ENCODE measurements at places on chromosomes 5 and 9.

DNA sequence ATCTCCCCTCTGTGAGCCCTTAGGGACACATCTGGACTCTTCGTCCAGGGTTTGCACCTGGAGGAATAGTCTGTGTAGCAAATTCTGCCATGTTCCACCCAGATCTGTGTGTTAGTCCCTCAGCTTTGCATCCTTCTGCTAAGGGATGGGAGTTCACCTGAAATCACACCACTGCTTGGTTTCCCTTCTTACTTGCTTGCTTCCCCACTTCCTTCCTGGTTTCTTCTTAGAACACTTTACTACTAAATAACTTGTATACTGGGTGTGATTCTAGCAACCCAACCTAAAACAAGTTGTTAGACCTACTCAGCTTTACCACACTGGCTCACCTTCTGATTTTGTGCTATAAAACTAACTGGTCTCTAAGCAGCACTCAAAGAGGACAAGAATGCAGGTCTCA, 202.6 kb upstream of the MAP3K1 start:
- peak; percentile 53 for DNase-seq

DNA sequence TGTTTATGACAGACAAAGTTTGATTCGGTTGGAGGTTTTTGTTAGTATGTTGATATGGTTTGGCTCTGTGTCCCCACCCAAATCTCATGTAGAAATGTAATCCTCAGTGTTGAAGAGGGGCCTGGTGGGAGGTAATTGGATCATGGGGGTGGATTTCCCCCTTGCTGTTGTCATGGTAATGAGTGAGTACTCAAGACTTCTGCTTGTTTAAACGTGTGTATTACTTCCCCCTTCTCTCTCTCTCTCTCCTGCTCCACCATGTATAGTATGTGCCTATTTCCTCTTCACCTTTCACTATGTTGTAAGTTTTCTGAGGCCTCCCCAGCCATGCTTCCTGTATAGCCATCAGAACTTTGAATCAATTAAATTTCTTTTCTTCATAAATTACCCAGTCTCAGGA, 415.1 kb downstream of the HCN1 start:
- no peak for DNase-seq

GRCh38 chr5:148374690-148375360, 8.9 kb upstream of the FBXO38 start:
- DNase-seq: peak; percentile 52

DNA sequence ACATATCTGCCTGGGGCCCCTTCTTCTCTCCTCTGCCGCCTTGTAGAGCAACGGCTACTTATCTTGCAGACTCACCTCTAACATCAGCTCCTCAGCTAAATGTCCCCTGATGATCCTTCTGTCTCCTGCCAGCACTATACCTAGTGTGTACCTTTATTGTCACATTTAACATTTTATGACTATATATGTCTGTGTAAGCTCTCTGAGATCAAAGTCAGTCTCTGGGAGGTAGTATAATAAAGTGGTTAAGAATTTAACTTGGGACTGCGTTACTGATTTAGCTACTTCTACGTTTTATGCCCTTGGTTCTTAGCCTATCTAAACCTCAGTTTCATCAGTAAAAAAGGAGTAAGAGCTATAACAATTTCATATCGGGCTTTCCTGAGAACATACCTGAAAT, 2.2 kb downstream of the TMED7 start:
- DNase-seq: no peak

DNA sequence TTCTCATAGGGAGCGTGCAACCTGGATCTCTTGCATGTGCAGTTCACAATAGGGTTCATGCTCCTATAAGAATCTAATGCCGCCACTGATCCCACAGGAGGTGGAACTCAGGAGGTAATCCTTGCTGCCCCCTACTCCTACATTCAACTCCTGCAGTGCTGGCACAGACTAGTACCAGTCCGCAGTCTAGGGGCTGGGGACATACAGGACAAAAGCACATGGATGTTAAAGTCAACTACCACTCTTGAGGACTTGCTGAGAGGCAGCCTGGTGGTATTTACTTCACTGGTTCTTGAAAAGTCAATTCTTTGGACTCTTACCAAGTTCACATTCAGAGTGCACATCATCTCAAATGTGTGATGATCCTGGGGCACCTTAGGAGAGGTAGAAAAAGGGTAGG, 33.0 kb downstream of the MTMR12 start:
- no peak for DNase-seq

DNA sequence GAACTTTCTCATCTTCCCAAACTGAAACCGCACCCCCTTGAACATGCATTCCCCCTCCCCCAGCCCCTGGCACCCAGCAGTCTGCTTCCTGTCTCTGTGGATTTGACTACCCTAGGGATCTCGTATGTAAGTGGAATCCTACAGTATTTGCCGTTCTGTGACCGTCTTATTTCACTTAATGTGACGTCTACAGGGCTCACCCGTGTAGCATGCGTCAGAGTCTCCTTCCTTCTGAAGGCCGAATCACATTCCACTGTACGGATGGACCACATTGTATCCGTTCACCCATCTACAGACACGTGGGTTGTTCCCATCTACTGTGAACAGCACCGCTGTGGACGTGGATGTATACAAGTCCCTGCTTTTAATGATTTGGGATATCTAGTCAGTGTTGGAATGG, 4.5 kb downstream of the PRRX2 start:
- DNase-seq: no peak

DNA sequence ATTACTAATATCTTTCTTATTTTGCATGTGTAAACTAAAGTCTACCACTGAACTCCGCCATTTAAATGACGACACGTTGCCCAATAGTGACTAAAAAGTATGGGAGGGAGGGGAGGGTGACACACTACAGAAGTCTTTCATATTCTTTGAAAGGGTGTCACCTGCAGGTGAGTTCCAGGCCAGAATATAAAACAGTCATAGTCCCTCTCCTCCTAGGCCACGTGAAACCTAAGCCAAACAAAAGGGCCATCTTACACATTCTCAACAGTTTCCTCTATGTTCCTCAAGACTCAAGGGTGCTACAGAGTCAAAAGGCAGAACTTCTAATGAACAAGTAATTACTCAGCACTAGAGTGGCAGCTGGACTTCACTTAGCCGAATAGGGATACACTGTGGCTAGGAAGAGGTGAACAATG, 6.4 kb downstream of the CEMIP2 start:
- peak; percentile 35 for DNase-seq

GRCh38 chr5:168899673-168900072, 320.5 kb upstream of the PANK3 start:
- DNase-seq: no peak

DNA sequence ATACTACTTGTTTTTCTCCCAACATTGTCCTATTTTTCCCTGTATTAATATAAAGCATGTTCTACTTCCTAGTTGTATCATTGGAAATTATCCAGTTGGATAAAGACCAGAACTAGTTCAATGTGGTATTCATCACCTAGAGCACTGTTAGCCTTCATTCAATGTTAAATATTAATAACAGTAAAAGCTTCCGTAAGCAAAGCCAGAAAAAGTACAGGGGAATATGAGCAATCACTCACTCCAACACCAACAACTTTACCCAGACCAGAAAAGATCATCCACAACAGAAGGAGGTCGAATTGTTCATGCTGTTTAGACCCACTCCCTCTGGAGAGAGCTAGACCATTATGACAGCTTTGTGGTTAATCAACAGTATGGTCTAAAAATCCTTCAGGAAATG, 728.4 kb downstream of the MAT2B start:
- DNase-seq: no peak

DNA sequence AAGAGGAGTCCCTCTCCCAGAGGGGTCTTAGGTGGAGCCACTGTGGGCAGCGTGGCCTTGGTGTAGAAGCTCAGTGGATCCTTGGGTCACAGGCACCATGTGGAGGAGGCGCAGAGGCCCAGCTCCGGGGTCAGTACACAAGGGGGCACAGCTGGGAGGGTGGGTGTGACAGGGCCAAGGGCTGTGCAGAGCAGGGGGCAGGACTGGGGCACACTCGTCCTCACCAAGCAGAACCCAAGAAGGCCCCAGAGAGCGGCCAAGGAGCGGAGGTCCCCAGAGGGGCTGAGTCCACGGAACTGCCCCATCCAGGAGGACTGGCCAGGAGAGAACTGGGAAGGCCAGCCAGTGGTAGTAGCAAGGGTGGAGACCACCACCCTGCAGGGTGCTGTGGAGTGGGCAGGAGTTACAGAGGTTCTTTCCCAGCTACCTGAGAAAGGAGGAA, 2.5 kb upstream of the LPCAT1 start:
- DNase-seq: no peak

- peak; percentile 8 for DNase-seq
These were observed at the start of gene AFAP1L1 for GRCh38 chr5:149271716-149272563. AFAP1L1 (plus strand) TSS chr5:149271859; CDS start chr5:149271969, 110 bp downstream.

DNA sequence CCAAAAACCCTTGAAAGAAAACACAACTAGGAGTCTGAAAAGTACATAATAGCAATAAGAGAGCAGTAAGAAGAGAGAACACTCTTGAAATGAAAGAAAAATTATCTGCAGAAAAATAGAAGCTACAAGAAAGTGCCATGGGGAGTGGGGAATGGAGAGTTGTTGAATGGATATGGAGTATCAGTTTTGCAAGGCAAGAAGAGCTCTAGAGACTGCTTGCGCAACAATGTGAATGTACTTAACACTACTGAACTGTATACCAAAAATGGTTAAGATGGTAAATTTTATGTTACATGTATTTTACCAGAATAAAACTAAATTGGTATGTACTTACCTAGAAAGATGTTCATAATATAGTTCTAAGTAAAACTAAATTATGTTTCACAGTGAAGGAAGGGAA, 54.8 kb upstream of the RASGRF2 start:
- DNase-seq: no peak

- no peak for DNase-seq
These were observed 15.6 kb upstream of the TUT7 start for GRCh38 chr9:86369810-86370209.

DNA sequence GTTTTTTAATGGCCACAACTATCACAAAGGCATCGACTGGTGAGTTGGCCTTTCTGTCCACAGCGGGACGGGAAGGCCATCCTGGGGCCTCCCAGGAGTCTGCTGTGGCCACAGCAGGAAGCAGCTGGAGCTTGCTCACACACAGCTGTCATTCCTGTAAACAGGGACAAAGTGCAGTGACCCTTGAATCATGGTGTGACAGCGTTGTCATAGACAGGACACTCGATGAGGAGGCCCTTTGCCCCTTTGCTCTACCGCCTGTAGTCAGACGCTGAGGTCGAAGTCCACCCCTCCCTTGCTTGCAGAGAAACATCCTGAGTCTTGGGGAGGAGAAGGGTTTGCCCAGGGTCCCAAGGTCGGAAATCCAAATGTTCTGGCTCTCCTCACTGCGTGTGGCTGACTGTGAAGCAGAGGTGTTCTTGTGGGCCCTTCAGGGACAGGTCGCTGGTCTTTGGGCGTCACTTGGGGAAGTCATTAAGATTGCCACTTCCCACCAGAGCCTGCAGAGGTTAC, 35.1 kb downstream of the NDST1 start:
- DNase-seq: no peak

DNA sequence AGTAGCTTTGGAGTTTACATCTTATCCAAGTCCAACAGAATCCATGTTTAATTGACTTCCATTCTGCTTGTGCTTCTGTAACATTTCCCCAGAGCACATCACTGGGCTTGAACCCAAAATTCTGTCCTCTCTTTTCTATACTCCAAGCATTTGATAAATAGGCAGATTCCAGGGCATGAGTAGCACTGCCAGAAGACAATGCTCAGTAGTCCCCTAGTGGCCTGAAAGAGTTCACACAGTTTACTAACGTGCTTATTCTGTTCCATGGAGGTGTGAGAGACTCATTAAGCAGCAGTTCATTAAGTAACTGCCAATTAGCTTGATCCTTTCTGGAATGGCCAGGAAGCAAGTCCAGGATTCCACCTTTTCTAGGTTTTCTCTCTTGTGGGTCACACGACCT, 9.4 kb upstream of the GABRA6 start:
- DNase-seq: no peak

DNA sequence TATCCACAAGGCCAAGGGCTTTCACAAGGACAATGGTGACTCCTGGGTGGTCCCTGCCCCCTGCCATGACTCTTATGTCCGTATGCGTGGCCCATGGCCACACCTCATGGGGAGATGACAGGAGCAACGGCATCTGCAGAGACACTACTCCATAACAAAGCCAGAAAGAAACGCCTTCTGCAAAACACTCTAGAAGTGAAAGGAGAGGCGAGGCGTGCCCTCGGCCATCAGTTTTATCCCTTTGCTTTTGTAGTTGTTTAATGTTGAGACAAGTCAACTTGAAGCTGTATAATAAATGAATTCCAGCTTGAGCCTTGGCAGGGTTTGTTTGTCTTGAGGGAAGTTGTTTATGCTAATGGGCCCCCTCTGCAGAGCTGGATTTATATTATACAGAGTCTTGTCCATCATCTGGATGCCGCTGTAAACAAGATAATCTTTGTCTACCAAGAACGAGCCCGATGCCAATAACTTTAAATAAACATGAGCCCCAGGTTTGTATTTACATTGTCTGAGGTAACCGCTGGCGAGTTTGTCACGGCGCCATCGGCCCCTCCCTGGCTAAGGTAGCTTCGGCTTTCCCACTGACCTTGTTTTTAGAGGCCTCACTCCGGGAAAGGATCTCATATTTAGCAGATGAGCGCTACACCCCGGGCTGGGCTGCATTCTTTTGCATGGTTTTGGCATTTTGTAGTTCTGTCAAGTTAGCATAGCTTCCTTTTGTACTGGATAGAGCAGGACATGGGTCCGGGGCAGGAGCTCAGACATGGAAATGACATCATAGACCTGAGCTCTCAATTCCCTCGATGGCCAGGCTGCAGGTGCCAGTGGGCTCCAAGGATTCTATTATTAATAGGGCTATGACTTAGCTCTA, 165.3 kb downstream of the ERCC6L2 start:
- no peak for DNase-seq

- DNase-seq: no peak
These were observed 1.9 kb upstream of the RUSC2 start for GRCh38 chr9:35488021-35488420.

DNA sequence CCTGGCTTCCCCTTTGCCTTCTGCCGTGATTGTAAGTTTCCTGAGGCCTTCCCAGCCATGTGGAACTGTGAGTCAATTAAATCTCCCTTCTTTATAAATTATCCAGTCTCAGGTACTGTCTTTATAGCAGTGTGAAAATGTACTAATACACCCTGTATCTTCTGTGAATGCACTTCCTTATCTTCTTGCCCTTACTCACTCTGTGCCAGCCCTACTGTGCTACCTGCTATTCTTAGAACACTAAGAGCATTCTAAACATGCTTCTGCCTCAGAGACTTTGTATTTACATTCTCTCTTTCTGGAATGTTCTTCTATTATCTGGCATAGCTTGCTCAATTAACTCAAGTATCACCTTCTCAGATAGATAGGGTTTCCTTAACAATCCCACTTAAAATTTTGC, 164.4 kb upstream of the EDIL3 start:
- DNase-seq: no peak

- no peak for DNase-seq
These were observed 35.4 kb upstream of the TGFBI start for GRCh38 chr5:135993335-135993879.

DNA sequence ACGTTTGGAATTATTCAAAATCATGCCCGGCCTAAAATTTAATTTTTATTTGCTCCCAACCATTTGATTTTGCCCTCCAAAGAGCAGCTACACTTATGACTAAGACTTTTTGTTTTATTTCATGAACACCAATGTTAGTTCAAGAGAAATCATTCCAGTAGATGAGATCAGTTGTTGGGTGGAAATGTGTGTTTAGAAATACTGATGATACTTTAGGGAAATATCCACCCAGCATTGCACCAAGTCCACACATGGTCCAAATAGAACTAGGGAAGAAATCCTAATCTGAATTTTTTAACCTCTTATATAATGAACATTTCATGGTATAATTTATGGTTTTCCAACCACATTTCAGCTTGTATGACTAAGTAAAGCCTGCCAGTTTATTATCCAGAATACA, 28.3 kb upstream of the GOLPH3 start:
- DNase-seq: no peak
